ENCODE measurements at places on chromosomes 16 and 17. TPM values are rescaled to one million over a fixed set of nuclear protein-coding genes. Genes with fewer than 3 reads are reported as not detected.

GRCh38 chr17:82930924-82931698 lies 91.3 kb upstream of the ZNF750 start:
- no peak for DNase-seq

DNA sequence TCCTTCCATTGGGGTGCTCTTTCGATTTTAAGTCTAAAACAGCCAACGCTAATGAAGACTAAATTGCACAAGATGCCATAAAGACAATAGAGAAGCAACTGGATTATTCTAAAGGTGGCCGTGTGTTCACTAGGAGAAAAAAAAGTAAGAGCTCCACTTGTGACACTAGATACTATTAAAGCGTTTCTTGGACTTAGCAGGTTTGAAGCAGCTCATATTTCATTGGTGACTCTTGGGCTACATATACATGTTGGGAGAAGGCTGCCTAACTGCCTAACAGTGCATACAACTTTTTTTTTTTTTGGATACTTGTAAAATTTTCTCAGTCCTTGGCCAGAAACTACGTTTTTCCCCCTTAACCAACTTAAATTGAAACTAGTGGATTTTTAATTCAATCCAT lies 111.8 kb upstream of the NOG start:
- DNase-seq = no peak

TBC1D3K gene
- total RNA-seq = 0.68 TPM

KRT40 gene
- under 0.01 TPM for total RNA-seq

MPP3 gene
- 17.3 TPM for total RNA-seq

SLC16A11 gene
- not detected for total RNA-seq

DNA sequence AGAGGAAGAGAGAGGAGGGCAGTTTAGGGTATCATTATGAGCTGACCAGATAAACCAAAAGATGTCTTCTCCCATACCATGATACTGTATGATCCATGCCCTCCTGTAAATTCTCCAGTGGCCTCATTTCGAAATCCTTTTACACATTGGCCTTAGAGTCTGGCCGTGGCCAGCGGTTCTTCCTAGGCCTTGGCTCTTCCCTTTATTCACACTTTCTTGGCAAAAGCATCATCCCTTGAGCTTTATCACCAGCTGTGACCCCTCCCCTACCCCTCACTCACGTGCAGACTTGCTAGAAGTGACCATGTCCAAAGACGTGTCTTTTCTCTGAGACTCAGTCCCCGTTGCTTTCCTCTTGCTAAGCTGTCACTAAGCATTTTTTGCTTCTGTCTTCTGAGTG lies 22.8 kb downstream of the KATNIP start:
- no peak for DNase-seq

GRCh38 chr17:42287977-42288802 lies at the start of gene STAT5A:
Gene STAT5A, plus strand, starts transcription at chr17:42288498. Its CDS starts 914 bp downstream, at chr17:42289412.
- peak; percentile 21 for DNase-seq

GRCh38 chr17:40093580-40094201 lies 6.7 kb downstream of the NR1D1 start:
- DNase-seq = peak; percentile 40

HS3ST3B1 gene
- 4.0 TPM for total RNA-seq

DNA sequence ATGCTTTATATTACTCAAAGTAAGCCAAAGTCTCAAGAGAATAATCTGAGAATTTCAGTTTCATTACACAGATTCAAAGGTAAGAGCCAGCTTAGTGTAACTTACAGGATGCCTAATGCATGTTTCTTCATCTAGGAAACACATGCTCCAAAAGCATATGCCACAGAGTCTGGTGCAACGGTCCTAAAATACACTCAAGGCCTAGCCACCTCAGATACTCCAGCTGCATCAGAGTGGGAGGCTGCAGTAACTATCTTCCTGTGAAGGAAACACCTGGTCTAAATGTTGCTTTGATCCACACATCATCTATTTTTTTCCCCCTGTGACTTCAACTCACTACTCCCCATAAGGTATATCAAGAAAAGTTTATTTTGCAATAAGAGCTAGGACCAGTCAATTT lies 51.6 kb upstream of the CORO6 start:
- no peak for DNase-seq
